Muscle of arm (tissue), 14 donors: ENCODE measurements at places on chromosomes 4 and X. TPM values are rescaled to one million over a fixed set of nuclear protein-coding genes. Genes with fewer than 3 reads are reported as not detected.

Gene SPANXC
- not detected for polyA plus RNA-seq

Gene SMS
- 74.2 TPM for polyA plus RNA-seq

Gene MSX1
- 1.6 TPM for polyA plus RNA-seq

Gene GAGE13
- polyA plus RNA-seq = not detected
